NCI-H146 (cell line): ENCODE measurements at places on chromosomes 13 and 19.

- no peak for DNase-seq
Measured at GRCh38 chr19:38685666-38686529, 38.4 kb downstream of the ACTN4 start.

GRCh38 chr13:59343132-59343531 is 820.6 kb downstream of the DIAPH3 start:
- DNase-seq = no peak

DNA sequence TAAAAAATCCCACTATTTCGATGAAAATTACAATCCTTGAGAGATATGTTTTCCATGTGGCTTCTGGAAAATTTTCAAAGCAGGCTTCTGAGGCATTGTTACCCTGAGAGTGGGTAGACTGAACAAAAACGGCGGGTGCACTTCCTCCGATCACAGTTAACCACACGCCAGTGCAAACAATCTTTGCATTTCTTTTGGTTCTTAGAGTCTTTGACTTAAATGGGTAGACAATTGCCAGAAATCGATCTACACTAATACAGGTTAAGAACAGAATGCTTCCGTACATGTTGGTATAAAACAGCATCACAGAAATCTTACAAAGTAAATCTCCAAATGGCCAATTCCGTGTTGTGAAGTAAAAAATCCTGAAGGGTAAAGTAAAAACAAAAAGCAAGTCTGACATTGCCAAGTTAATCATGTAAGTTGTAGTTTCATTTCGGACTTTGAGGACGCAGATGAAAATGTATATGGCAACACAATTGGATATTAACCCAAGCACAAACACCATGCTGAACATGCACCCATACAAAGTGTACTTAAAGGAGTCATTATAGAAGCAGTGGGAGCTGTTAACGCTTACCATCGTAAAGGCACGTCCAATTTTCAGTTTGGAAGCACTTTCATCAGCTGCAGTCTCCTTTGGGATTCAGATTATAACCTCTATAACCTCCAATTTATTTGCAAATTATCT is 927 bp downstream of the LPAR6 start:
- DNase-seq = no peak

DNA sequence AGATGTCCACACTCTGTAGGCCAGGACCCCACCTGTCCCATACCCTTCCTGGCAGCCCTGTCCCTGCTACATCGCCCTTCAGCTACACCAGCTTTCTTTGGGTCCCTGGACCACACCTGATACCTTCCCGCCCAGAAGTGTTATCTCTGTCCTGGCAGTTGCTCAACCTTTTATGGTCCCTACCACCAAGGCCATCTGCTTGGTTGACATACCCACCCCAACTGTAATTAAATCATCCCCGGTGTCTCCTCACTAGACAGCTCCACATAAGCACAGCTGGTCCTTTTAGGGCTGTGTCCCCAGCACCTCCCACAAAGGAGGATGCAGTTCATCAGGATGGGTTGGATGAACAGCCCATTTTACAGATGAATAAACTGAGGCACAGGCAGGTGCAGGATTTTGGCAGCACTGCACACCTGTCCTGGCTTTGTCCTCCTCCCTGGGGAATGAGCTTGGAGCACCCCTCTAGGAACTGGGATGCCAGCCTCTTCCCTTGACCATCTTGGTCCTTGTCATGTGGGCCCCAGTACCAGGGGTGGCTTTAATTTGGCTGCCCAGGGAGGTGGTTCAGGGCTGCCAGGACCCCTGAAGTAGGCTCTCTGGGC is 12.9 kb downstream of the NACC1 start:
- DNase-seq = no peak

GRCh38 chr13:21123956-21124355 is 52.4 kb downstream of the SKA3 start:
- DNase-seq = no peak

- DNase-seq = no peak
Measured at GRCh38 chr19:8593931-8594330, 16.6 kb downstream of the ADAMTS10 start.

DNA sequence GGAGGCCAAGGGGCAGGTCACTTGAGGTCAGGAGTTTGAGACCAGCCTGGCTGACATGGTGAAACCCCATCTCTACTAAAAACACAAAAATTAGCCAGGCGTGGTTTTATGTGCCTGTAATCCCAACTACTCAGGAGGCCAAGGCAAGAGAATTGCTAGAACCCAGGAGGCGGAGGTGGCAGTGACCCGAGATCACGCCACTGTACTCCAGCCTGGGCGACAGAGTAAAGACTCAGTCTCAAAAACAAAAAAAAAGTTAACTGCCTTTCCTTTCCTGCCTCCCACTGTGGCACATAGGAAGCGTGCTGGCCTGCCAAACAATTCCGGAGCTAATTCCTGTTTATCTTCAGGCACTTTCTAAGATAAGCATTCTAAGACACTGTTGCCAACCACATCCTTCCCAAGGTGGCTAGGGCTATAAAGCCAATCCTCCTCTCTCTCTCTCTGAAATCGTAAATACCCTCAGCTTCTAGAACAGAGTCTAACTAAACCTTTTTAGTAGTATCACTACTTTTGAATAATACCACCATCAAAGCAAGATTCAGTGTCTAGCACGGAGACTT is 21.6 kb downstream of the SLC25A30 start:
- DNase-seq = no peak

- DNase-seq = no peak
Measured at GRCh38 chr13:53200498-53201453, 172.2 kb downstream of the OLFM4 start.

DNA sequence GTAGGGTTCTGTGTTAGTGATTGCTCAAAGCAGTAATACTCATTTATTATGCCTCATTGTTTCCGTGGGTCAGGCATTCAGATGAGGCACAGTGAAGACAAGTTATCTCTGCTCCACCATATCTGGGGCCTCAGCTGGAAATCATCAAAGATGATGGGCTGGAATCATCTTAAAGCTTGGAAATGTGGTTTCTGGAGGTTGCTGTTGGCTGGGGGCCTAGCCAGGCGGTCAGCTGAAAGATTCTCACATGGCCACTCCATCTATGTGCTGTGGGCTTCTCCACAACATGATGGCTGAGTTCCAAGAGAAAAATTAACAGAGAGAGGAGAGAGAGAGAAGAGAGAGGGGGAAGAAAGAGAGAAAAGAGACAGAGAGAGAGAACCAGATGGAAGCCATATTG is 75.5 kb downstream of the OLFM4 start:
- no peak for DNase-seq

DNA sequence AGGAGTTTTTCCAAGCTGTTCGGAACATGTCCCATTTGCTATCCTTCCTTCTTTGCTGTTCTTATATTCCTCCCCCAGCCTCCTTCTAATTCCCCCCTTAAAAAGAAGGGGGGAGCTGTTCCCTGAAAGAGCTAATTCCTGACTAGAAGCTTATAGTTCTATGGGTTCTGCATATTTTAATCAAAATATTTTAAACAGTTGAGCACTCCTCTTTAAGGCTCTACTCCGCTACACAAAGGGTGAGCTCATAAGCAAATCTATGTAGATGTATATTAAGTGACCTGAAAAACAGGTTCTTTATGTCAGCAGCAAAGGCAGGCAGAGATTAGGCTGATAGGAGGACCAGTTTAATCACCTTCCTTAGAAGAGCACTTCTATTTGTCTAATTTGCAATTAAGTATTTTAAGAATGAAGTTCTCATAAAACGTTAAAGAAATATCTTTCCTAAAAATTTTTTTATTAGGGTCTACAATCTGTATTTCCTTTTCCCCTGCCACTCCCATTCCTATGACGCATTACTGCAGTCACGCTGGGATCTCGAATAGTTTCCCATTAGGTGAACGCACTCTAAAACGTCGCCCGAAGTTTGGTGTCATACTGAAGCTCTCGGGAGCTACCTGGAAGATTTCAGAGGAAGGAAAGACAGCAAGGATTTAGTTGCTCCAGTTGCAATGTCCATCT is 5.2 kb downstream of the EFNB2 start:
- no peak for DNase-seq

DNA sequence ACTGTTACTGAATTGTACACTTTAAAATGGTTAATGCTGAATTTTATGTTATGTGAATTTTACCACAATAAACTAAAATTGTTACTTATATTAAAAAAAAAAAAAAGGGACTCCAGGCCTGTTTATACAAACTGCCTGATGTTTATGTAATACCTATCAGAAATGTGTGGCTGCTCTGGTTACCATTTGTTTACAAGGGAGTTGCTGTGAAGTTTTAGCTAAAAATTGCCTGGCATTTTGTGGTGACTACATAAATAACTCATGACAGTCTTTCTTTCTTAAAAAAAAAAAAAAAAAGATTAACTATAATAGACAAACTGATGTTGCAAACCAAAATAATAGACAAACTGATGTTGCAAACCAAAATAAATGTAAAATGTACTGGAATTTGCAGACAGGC is 71.8 kb downstream of the CDADC1 start:
- DNase-seq = no peak

GRCh38 chr13:30585748-30586262 is 31.9 kb upstream of the USPL1 start:
- no peak for DNase-seq

- no peak for DNase-seq
Measured at GRCh38 chr13:110942248-110942981, 27.5 kb upstream of the ANKRD10 start.

DNA sequence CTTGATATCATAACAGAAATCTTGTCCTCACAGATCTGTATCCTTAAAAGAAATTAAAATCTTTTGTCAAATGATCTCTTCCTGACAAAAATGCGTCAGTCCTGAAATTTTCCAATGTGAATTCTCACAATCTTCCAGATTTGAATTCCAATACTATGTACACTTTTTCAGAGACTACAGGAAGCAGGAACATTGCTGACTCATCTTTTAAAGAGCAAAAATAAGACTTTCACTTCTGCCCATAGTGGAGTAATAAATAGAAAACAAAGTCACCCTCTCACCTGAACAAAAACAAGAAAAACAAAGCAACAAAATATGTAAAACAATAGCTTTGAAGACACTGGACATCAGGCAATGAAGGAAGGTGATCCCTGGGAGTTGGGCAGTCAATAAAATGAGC is 167.0 kb upstream of the IPO5 start:
- DNase-seq = no peak

- DNase-seq = no peak
Measured at GRCh38 chr13:40313269-40314200, 352.9 kb downstream of the FOXO1 start.

DNA sequence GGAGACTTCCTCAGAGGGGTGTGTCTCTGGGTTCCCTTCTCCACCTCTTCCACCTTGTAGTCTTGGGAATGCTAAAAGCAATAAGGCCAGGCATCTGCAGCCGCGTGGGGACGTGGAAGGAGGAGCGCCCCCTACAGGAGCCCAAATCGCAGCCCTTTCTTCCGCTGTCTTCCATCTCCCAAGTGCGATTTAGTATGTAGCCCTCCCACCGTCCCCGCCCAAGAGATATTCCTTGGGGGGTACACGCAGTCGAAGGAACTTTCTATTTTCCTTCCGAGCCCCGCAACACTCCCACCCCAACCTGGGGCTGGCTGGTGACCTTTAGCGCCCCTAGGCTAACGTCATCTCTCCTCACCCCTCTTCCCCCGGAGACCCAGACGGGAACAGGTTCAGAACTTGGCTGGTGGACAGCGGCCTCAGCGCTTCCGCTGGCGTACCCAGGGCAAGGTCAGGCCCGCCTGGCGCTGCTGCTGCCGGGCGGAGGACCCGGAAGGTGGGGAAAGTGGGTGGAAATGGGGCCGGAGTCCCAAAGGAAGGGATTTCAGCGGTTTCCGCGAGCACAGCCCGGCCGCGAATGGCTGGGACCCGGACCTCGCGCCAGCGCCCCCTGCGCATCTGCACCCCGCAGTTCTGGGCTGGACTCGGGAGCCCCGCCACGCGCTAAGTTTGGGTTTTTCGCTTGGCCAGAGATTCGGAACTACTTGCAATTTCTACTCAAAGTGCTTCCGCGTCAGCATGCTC is 2.1 kb upstream of the PCDH8 start:
- DNase-seq = peak; percentile 80

- DNase-seq = no peak
Measured at GRCh38 chr13:112241288-112241687, 134.9 kb upstream of the SPACA7 start.

DNA sequence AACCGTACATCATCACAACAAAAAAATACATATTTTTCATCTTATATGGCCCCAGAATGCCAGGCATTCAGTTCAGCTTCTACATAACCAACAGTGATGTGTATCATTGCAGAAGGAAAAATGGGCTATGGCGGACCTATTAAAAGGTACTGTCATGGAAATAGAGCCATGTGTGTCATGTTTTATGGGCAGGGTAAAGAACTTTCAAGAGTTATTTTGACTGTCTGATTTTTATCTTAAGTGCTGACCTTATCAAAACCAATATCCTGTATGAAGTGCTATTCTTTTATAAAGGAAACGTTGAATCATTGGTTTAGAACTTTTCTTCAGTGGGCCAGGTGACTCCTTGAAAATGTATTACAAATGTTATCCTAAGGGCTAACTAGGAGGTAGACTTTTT is 9.9 kb downstream of the ZNF507 start:
- no peak for DNase-seq

DNA sequence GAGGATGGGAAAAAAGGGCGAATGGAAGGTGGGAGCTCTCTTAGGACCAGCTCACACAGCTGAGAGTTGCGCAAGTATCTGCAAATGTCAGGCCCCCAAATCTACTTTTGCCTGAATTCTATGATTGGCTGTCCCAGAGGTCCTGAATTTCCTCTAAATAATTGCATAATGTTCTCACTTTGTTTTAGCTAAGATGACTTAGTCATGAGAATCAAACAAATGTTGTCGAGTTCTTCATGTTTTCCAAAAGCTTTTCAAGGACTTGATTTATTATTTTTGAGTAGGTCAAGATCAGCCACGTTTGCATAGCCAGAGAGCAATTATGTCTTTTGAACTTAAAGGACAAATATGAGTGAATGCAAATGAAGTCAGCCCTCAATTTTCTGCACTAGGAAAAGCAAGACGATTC is 246.6 kb upstream of the MAB21L1 start:
- no peak for DNase-seq

DNA sequence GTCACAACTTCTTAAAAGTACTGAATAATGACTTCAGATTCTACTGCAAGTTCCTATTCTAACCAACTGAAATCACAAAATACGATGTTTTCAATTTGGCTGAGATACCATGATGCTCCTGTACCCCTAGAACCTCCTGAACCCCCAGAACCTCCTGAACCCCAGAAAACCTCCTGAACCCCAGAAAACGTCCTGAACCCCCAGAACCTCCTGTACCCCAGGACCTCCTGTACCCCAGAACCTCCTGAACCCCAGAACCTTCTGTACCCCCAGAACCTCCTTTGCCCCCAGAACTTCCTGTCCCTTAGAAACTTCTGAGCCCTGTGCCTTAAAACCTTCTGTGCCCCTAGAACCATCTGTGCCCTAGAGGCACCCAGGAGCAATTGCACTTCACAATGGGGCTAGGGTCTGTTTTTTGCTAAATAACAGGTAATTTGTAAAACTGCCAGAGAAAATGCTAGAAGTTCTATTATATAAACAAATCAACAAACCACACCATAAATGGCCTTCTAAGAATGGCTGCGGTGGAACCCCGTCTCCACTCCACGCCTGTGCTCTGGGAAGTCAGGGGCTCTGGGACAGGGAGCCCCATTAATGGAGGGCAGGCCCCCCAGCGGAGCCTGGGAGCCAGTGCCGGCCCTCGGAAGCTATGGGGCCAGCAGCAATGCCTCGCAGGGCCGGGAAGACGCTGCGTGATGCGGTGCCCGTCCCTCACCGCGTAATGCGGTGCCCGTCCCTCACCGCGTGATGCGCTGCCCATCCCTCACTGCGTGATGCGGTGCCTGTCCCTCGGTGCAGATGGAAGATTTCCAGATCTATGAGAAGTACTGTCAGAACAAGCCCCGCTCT is 21.3 kb upstream of the F7 start:
- no peak for DNase-seq
